Progenitor cell of endocrine pancreas (in vitro differentiated cells): ENCODE measurements at places on chromosomes 16 and 17.

GRCh38 chr16:11053916-11054460 is 109.6 kb downstream of the CLEC16A start:
- no peak for DNase-seq

DNA sequence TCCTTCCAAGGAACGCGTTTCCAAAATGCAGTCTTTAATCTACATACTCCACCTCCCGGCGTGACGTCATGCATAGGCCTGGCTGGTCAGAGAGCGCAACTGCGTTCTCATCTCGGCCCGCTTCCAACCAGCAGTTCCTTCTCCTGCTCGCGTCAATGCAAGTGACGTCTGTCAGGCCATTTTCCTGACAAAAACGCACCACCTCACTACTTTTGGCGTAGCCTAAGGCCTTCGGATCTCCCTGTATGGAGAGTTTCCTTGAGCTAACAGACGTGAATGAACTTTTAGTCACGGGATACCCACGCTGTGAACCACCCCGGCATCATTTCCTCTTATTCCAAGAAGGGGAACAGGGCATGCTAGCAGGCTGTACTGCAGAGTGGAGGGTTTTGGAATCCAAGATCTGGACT is 25.0 kb downstream of the TEX14 start:
- no peak for DNase-seq

- no peak for DNase-seq
Measured at GRCh38 chr17:45688820-45689219, 95.3 kb upstream of the CRHR1 start.

- DNase-seq, result no peak
Measured at GRCh38 chr16:1545044-1546040, 11.9 kb downstream of the TMEM204 start.

DNA sequence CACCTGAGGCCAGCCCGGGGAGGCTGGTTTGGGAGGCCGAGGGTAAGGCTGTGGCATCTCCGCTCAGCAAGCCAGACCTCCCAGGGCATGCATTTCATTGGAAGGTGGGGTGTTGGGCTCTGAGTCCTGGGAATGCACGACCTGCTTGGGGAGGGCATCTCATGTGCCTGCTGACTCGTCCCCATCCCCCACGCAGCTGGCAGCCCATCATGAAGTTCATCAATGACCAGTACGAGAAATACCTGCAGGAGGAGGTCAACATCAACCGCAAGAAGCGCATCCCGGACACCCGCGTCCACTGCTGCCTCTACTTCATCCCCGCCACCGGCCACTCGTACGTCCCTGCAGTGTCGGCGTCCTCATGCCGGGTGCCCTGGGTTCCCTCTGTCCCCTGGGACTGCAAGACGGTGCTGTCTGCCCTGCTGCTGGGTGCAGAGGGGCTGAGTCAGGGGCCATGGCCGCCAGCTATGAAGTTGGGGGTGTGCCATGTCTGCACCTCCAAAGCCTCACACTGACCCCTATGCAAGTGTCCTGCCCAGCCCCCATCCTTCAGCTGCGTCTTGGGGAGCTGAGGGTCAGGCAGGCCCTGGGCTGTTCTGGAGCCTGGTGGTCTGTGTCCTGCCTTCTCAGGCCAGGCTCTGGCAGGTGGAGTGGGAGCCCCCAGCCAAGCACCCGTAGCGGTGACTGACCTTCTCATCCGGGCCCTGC is 347.9 kb downstream of the SEC14L1 start:
- no peak for DNase-seq

- DNase-seq, result no peak
Measured at GRCh38 chr17:3912827-3913226, 3.4 kb downstream of the P2RX1 start.

DNA sequence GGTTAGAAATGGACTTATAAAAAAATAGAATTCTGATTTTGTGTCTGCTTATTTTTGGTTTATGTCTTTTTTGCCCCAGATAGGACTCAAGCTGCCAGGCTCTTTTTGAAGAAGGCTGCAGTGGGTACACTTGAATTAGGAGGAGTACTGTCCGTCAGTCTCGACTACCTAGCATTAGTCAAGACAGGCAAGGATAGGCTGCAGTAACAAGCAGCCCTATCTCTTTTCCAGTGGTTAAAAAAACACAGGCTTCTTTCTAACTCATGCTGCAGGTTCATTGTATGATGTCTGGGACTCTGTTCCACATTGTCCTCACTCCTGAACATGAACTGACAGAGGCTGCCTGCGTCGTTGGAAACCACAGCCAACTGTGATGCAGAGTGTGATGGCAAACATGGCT is 8.0 kb downstream of the C16orf46 start:
- DNase-seq, result no peak

DNA sequence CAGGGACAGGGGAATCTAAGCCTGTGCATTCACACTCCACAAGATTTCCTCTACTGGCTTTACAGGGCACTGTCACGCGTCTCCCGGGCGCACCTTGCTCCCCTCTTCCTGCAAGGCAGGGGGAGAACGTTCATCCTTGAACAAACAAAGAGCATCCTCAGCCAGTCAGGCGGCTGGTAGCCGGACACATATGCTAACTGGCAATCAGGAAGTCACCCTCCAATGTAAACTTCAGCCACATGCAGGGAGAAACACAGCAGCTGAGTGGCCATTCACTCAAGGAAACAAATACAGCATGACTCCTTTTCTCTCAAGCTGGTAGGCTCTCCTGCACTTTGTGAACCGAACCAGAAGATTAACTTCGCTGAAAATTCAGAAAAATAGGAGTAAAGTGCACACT is 10.8 kb upstream of the HSBP1 start:
- DNase-seq, result no peak

GRCh38 chr17:46811978-46812583 is 6.4 kb downstream of the WNT3 start:
- DNase-seq, result no peak

- no peak for DNase-seq
Measured at GRCh38 chr16:87581857-87582215, 20.5 kb upstream of the JPH3 start.

- no peak for DNase-seq
Measured at GRCh38 chr17:13096291-13096690, 78.5 kb upstream of the ELAC2 start.

DNA sequence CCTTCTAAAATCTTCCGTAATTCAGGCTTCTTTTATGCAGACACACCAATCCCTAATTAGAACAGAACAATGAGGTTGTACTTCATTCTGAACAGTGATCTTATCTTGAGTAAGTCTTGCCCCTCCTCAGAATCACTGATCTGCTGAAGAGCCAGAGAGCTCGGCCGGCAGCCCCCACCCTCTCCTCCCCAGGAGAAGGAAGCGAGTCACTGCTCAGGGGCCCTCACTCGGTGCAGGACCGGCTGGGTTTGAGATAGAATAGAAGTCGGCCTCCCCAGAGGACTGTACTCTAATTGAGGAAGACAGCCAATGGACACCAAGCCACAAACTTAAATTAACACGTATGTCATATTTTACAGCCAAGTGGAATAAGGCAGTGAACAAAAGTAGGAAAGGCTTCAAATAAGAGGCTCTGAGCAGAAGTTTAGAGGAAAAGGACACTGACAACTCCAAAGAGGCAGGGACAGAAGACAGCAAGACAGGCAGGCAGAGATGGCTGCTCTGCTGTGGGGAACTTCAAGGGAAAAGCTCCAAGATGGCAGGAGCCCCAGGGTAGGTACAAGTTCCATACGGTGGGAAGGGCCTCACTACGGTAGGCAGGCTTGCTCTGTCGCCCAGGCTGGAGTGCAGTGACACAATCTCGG is 18.6 kb downstream of the CREBBP start:
- no peak for DNase-seq

- no peak for DNase-seq
Measured at GRCh38 chr16:69561901-69562300, 3.9 kb upstream of the NFAT5 start.

DNA sequence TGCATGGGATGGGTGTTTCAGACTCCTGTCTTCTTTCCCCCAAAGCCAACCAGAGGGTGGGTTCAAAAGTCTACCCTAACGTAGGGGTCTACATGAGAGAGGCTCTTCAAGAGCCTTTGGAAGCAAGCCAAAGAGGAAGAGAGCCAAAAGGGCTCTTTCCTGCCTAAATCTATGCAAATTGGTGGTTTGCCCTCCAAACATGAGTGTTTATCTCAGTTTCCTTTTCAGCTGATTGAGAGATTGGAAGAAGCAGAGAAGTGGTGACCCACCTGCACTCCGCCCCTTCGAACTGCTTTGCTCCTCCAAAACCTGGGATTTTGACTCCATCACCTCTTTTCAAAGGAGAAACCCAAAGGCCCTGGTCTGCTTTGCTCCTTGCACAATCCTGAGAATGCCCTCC is 65.4 kb upstream of the MAF start:
- no peak for DNase-seq

DNA sequence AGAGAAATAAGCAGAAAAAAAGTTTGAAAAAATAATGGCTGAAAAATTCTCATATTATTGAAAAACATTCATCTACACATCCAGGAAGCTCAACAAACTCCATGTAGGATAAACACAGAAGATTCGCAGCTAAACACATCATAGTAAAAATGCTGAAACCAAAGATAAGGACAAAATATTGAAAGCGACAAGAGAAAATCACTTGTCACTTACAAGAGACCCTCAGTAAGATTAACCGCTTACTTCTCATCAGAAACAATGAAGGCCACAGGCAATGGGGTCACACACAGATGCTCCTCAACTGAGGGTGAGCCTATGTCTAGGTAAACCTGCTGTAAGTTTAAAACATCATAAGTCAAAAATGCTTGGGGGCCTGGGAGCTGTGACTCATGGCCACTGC is 38.1 kb upstream of the METRNL start:
- no peak for DNase-seq

DNA sequence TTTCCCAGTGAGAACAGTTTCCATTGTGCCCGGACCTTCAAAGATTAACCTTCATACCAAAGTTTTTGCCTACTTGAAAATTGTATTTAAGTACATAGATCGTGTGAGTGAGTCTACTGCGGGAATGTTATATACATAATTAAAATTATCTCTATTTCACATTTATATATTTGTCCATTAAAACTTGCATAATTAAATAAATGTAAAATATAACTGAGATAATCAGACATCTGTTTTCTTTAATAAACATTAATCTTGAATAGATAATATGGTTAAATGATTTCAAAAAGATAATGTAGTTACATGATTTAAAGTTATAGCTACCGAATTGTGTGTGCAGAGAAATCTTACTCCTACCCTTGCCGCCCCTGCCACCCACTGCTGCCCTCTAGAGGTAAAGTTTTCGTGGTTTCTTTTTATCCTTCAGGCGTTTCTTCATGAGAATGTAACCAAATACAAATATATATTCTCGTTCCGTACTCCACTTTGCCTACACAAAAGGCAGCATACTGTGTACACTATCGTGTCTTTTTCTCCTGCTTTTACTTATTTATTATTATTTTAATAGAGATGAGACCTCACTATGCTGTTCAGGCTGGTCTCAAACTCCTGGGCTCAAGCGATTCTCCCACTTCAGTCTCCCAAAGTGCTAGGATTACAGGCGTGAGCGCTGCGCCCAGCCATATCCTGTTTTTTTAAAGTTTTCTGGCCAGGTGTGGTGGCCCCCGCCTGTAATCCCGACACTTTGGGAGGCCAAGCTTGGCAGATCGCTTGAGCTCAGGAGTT is 35.6 kb downstream of the RPA1 start:
- no peak for DNase-seq

GRCh38 chr16:67701420-67701819 is 17.7 kb downstream of the GFOD2 start:
- DNase-seq, result no peak

GRCh38 chr17:83133302-83134121 is 54.1 kb downstream of the METRNL start:
- DNase-seq, result no peak

DNA sequence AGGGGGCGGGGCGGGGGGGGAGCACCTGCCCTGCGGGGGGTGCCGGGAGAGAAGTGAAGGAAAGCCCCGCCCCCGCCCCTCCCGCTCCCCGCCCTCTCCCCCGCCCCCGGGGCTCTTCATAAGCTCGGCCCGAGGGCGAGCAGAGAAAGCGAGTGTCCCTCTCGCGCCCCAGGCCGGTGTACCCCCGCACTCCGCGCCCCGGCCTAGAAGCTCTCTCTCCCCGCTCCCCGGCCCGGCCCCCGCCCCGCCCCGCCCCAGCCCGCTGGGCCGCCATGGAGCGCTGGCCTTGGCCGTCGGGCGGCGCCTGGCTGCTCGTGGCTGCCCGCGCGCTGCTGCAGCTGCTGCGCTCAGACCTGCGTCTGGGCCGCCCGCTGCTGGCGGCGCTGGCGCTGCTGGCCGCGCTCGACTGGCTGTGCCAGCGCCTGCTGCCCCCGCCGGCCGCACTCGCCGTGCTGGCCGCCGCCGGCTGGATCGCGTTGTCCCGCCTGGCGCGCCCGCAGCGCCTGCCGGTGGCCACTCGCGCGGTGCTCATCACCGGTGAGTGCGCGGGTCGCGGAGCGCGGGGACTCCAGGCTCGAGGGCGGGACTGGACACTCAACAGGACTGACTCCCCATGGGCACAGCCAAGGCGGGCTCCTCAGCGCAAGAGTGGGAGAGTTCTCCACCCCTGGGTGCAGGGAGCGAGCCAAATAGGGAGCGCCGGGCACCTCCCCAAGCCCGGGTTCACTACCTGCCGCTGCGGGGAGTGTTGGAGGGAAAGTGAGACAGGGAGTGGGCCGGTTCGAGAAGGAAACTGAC is at the start of gene HSD11B2:
HSD11B2 (plus strand) TSS at position 145 of the 798 bp plus-strand sequence; CDS start at position 273, 128 bp downstream.
- DNase-seq, result peak; percentile 56
